ENCODE measurements at places on chromosomes 2 and 18.

DNA sequence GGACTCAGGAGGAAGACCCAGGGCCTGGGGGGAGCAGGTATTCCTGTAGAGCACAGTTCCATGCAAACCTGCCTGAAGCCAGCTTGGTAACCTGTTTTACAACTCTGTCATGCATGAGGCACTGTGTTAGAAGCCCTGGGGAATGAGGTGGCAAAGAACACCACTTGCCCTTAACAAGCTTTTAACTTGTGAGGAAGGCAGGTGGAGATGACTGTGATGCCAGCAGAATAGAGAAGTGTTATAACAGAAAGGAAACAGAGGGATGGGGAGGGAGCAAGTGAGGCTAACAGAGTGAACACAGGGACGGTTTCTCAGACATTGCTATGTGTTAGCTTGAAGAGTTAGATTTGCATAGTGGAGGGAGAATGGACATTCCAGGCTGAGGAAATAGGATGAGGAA is 11.5 kb upstream of the IL1A start:
- no peak for ATAC-seq

GRCh38 chr2:6943971-6944370 is 26.8 kb downstream of the RNF144A start:
- no peak for ATAC-seq

- no peak for ATAC-seq
These were observed 146.5 kb downstream of the GLI2 start for GRCh38 chr2:120881981-120882788.

DNA sequence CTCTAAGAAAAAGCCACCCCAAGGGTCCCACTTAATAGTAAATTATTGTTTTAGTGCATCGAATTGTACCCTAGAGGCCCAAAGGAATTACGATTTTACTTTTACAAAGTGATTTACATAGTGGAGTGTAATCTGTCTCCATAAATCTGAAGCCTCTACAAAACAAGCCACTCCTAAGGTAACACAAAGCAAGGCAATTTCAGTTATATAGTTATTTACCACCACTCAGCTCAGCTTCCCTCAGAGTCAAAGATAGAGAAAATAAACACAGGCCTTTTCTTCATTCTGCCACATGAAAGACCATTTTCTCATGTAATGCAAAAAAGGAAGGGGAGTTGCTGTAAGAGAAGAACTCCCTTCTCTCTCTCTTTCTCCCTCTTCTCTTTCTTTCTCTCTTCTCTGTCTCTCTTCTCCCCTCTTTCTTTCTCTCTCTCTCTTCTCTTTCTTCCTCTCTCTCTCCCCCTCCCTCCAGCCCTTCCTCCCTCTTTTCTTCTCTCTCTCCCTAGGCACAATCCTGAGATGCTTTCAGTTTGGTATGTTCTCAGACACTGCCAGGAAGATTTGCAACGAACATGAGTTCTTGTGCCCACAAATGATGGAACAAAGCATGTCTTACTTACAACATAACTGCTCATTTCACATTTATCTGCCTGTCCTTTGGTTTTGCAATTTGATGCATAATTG is 264.5 kb downstream of the BCL2 start:
- ATAC-seq = no peak

GRCh38 chr2:35461406-35461805 is 894.2 kb upstream of the CRIM1 start:
- no peak for ATAC-seq

GRCh38 chr18:23752796-23753195 is 63.5 kb downstream of the LAMA3 start:
- ATAC-seq = no peak

- no peak for ATAC-seq
These were observed 1056.6 kb upstream of the NXPH2 start for GRCh38 chr2:139836769-139837168.

DNA sequence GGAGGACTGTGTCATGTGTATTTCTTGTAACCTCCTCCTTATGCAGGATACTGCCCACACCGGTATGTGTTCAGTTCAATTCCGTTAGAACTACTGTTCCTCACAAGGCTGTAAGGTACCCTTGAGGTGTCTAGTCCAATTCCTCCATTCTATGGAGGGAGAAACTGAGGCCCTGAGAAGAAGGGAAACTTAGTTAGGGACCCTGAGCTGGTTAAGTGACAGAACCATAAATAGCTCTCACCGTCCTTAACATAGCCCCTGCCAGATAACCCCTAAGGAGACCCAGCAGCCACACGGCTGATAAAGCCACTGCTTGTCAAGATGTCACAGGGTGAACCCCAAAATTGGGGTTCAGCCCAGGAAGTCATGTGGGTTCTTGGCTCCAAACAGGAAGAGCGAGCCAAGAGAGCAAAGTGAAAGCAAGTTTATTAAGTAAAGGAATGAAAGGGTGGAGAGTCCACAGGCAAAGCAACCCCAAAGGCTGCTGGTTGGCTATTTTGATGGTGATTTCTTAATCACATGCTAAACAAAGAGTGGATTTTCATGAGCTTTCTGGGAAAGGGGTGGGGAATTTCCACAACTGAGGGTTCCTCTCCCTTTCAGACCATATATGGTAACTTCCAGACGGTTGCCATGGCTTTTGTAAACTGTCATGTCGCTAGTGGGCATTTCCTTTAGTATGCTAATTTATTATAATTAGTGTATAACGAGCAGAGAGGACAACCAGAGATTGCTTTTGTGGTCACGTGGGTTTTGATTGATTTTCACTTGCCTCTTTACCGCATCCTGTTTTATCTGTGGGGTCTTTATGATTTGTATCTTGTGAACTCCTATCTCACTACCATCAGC is 83.4 kb upstream of the RTN4 start:
- peak; percentile 93 for ATAC-seq

- ATAC-seq = no peak
These were observed 194.9 kb upstream of the KYNU start for GRCh38 chr2:142682528-142682927.

DNA sequence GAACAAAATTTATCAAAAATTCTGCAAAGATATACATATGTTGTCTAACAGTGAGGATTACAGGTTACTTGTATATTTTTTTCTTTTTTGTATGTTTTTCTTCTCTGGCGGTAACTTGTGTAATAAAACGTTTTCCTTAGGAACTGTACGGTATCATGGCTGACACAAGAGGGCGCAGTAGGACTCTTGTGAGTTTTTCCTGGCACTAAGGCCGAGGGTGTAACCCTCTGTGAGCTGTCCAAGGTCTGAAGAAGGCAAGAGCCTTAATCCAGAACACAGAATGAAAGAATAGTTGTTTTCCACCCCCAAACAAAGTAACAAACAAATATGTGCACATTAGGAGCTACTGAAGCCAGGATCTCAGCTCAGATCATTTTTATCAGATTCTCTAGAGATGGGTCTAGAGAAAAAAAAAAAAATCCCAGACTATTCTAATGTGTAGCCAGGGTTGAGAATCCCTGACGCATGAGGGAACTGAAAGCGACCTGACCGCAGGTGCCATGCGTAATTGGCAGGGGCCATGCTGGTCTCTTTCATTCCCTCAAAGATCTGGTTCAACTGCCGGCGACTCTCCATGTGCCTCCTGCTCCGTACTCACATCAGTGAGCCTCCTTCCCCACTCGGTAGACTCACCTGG is 27.0 kb downstream of the TMEM200C start:
- no peak for ATAC-seq
